Right forelimb (tissue), 1 donor: ENCODE measurements at places on chromosomes 16 and 17.

DNA sequence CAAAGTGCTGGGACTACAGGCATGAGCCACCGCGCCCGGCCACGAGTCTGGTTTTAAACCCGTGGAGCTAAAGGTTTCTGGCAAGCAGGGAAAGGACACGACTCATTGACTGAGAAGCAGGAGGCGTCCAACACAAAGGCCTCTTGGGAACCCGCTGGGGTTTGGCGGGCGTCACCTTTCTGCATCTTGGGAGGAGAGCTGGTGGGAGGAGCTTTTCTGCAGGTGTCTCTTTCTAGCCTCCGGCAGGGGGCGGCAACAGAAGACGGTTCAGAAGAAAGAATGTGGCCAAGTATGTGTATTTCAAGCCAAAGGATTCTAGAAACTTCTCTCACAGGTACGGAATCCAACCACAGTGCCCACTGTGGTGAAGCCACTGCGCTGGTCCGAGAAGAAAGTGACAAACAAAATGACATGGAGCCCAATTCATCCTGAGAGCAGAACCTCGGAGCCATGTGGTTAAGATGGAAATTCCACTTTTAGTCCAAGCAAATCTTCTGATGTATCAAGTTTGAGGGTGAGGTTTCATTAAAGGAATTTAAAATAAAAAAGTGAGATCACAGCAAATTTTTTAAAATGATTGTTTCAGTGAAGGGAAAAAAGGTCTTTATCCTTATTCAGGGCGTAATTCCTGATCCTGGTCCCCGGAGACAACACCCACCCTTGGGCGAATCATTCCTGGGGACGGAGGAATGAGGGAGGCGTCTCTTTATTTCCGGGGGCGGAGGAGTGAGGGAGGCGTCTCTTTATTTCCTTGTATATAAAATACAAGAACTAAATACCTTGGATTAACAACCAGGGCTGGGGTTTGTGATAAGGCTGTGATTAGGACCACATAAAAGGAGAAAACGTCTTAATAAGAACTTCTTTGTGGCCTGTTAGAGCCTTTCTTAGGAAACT lies 97.6 kb downstream of the MRM3 start:
- DNase-seq, result no peak

DNA sequence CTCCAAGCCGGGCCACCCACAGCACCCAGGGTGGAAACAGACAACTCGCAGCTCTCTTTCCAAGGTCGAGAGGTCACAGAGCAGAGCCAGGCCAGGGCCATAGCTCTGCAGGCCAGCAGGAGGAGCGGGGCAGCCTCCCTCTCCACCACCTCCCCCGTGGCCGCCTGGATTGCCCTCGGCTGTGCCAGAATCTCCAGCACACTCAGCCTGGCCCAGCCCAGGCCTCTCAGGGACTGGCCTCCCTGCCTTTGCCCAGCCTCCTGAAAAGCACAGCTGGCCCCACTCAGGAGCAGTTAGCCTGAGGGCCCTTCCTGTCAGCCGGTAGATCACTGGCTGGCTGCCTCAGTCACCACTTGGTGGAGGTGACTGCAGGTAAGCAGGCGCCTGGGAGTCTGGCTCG lies 85.8 kb upstream of the SEC14L1 start:
- no peak for DNase-seq

- peak; percentile 56 for DNase-seq
Observed at GRCh38 chr16:22721511-22722100, 92.4 kb upstream of the HS3ST2 start.

DNA sequence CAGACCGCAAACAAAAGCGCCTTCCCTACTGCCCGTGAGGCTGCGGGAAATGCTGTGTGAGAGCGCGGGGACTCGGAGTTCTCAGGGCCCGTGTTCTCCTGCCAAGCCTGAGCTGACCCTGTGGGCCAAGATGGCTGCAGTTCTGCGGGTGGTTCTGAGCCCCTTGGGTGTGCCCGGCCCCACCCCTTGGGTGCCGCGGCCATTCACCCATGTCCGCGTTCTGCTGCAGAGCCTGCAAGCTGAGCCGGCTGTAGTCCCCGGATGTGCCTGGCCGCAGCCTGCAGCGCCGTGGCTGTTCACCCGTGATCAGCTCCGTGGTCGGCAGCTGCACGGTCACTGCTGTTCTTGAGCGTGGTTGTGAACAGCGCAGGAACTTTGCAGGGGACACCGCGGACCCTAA lies 20.0 kb downstream of the ACSF3 start:
- peak; percentile 31 for DNase-seq

GRCh38 chr16:13816701-13817100 lies 103.3 kb upstream of the ERCC4 start:
- DNase-seq, result no peak

DNA sequence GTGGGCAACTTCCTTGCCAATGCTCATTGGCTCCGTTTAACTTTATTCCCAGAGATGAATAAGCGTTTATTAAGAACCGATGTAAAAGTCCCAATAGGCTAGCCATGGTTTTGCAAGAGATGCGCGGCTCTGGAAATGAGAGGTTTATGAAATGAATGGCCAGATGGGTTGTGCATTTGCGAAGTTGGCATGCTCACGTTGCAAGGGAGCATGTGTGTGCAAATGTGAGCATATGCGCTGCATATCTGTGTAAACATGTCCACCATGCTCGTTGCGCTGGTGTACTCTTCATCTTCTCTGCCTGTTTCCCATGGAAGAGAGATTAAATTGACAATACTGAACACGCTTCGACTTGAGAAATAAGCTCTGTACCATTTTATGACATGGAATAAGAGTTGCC lies 848.6 kb upstream of the RBFOX1 start:
- no peak for DNase-seq

DNA sequence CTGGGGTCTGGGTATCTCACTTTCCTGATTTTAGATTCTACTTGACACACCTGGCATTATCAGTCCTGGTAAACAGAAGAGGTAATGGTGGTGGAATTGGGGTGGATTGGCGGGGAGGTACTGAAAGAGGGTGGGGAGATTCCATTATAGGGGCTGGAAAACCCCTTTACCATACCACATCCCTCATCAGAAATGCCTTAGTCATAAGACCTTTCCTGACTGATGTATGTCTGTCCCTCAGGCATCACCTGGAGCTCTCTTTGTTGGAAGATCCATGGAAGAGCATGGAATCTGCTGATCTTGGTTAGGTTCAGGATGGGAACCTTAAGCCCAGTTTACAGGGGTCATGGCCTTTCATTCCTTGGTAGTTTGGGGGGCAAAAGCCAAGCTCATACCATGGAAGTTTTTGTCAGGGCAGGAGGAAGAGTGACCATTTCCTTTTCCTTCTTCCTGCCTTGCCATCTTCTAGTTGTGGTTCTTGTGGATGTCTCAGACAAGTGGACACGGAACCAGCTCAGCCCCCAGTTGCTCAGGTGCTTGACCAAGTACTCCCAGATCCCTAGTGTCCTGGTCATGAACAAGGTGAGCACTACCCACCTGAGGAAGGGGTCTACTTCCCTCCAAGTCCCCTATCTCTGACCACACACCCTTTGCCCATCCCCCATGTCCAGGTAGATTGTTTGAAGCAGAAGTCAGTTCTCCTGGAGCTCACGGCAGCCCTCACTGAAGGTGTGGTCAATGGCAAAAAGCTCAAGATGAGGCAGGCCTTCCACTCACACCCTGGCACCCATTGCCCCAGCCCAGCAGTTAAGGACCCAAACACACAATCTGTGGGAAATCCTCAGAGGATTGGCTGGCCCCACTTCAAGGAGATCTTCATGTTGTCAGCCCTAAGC lies 3.3 kb downstream of the ERAL1 start:
- no peak for DNase-seq

- DNase-seq, result no peak
Observed at GRCh38 chr17:67514998-67515397, 137.9 kb downstream of the PITPNC1 start.

- DNase-seq, result no peak
Observed at GRCh38 chr16:48350736-48351135, 34.5 kb downstream of the SIAH1 start.

DNA sequence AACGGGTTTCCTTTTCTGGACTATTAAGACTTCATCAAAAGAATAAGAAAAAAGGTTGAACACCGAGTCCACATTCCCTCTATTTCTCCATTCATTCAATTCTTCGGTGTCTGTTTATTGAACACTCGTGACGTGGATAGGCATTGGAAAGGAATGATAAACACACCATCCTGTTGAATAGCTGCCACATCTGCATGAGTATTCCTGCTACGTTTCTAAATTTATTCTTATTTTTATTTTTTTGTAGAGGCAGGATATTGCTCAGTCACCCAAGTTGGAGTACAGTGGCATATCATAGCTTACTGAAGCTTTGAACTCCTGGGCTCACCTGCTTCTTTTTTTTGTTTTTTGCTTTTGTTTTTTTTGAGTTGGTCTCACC lies 80.8 kb upstream of the CIBAR2 start:
- no peak for DNase-seq

DNA sequence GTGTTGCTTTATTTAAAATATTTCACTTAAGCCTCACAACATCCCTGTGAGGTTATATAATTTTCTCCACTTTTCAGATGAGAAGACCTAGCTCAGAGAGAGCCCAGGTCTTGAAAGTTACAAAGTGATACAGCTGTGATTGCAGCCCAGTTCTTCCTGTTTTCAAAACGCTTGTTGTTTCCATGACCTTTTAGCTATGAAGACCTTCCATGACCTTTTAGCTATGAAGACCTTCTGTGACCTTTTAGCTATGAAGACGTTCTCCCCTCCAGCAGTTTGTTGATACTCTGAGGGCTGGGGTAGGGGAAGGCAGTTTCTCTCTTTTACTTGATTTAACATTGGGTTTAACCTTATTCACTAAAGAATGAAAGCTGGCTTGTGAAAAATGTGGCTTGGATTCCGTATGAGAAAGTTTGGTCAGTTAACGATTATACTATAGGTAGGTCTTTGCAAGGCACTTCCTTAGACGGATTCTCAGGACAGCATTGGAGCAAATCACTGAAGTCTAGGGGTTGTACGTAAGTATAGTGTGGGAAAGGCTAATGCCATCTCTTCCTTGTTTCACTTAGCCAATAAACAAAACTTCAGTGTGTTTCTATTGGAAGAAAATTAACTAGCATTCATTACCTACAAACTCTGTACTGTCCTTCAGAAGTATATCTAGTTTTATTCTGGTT lies 20.7 kb downstream of the PHKB start:
- DNase-seq, result no peak

DNA sequence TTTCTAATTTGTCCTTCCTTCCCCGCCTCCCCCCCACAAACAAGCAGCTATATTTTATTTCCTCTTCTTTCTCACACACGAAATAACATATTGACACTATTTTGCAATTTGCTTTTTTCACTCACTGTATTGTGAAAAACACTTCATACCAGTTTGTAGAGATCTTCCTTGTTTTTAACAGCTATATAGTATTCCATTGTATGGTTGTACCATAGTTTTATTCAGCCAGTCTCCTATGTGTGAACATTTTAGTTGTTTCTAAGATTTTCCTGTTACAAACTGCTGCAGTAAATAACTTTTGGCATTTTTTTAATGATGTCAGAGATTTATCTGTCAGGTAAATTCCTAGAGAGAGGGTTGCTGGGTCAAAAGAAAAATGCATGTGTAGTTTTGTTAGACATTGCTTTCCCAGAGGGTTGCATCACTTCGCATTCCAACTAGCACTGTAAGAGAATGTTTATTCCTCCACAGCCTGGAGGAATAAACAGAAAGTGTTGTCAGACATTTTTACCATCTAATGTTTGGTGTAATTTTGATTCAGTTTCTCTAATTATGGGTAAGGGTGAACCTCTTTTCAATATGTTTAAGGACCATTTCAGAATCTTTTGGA lies 101.2 kb downstream of the MRTFB start:
- no peak for DNase-seq

DNA sequence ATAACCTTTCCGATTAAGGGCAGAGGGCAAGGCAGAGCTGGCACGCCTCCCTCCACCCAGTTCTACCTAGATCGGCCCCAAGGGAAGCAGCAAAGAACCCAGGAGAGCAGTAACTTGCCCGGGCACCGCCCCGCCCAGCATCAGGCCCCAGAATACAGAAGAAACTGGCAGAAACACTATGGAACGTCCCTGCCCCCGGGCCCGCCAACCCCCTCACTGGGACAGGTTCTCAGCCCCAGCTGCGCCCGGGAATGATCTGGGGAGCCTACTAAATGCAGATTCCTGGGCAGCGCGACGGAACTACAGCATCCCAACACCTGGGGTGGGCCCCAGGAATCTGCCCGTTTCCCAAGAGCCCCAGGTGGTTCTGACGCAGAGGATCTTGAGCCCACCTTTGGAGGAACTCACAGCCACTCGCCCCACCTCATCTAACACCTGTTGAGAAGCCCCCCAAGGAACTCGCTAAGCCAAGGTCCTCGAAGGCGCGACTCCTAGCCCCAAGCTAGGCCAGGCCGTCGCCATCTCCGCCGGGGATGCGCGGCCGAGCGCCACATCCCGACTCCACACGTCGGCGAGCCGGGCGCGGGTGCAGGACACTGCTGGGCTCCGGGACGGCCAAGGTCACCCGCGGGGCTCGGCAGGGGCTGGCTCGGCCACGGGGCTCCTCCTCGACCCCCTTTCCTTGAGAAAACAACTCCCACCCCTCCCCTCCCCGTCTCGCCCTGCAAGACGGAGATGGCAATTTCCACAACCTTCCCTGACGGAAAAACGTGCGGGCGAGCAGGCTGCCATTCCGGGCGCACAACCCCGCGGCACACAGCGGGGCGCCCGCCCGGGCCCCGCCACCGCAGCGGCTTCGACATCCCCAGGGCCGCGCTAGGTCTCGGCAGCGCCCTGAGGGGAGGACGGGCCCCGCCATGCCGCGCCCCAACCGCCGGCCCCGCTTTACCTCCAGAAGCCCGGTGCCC lies 913 bp downstream of the CDIP1 start:
- DNase-seq, result peak; percentile 64

DNA sequence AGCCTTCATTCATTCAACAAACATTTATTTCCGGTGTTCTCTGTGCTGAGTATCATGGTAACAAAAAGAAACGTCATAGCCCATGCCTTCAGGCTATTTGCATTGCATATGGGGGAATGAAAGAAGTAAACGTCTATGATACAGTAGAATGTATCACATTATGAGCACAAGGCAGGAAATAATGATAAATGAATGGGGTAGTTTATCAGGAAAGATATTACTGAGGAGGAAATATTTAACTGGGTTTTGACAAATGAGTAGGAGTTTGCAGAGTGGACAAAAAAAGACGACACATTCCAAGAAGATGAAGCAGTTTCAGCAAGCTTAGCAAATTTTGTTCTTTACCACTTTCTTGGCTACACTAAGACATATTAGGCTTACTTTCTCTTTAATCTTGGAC lies 1.3 kb upstream of the KRTAP4-7 start:
- DNase-seq, result no peak
